ENCODE measurements at places on chromosomes 2 and 18.

DNA sequence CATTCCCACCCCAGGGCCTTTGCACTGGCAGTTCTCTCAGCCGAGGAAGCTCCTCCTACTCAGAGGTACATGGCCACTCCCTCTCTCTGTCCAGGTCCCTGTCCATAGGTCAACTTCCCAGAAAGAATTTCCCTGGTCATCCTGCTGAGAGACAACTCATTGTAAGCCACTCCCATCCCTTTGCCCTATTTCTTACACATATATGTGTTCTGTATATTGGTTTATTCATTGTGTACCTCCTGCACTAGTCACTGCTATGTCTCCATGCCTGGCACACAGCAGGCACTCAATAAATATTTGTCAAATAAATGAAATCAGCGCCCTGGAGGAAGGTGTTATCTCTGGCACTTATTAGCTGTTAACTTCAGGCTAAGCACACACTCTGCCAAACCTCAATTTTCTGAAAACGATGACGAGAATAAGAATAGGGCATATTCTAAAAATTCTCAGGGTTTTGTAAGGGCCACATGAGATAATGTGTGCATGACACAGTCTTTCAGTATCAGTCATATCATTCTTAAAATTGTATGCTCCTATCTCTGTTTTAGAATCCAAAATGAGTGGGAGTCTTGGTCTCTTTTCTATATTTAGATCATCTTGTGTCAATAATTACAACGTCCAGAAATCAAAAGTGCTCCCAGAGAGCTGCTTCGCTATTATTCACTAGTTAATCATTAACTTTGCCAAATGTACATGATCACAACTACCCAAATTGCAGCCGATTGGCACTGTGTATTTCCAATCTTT is 198.0 kb downstream of the ALK start:
- no peak for DNase-seq

DNA sequence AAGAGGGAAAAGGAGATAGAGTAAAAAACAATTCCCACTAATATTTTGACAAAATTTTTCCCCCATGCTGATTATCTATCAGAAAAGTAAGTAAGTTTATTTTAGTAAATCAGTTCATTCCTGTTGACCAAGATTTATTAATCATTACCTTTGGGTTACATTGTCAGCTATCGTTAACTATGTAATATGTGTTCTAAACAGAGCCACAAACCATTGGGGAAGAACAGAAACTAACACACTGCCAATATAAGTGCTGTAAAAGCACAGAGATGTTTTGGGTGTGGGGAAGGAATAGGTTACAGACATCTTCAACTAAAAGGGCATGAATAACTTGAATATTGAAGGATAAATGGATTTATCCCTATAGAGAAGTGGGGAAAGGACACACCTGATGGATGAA is 42.5 kb upstream of the ACADL start:
- no peak for DNase-seq

- DNase-seq = no peak
Observed at GRCh38 chr2:219251656-219252055, 1.4 kb upstream of the TUBA4B start.

DNA sequence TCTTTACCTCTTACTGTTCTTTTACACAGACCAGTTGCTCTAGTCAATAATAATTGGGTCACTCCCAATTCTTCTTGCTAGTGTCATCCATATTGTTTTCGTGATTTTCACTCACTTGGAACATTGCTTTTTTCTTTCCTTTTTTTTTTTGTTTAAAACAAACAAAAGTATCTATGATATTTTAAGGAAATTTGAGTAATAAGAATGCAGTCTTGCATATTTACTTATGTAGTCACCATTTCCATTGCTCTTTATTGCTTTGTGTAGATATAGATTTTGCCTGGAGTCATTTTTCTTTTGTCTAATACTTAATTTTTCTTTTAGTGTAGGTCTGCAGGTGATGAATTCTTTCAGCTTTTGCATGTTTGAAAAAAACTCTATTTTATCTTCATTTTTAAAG is 71.9 kb downstream of the WDR7 start:
- no peak for DNase-seq

GRCh38 chr2:237480988-237481525 is 6.0 kb upstream of the MLPH start:
- no peak for DNase-seq

DNA sequence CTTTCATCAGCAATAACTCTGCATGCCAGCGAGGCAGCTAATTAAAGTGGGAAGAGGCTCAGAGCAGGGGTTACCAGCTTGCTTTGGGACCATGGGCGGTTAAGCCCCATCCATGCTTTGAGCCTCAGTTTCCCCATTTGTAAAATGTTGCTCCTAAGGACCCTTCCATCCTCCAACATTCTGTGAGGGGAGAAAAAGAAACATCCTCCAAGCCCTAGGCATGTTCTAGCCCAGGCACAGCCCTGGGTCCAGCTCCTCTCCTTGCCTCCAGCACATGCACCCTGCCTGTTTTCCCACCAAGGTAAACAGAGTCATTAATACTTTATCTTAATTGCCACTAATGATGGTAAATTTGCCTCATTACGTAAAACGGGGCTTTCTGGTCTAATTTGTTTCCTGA is 113.3 kb upstream of the MYCN start:
- no peak for DNase-seq
